Nephron progenitor cell (in vitro differentiated cells): ENCODE measurements at places on chromosomes 2 and 18.

GRCh38 chr2:236521556-236521955 is 48.1 kb upstream of the ACKR3 start:
- DNase-seq, result no peak

DNA sequence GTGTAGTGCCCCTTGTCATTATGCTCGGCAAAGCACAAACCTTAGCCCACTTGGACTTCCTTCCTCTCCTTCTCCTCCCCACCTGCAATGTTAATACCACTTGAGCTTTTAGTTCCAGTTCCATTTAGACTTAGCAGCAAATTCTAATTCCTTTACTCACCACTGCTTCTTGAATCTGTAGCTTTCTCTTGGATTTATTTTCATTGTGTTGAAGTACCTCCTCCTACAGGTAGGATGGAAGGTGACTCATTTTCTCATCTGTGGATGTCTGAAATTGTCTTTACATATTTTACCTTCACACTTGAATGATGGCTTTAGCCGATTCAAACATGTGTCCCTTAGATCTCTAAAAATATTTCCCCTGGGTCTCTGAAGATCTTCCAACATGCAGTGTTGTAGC is 32.8 kb upstream of the BIN1 start:
- DNase-seq, result no peak

- no peak for DNase-seq
These were observed 11.3 kb upstream of the LDLRAD4 start for GRCh38 chr18:13207294-13207693.

GRCh38 chr2:45494275-45494977 is 116.6 kb downstream of the SRBD1 start:
- peak; percentile 30 for DNase-seq

DNA sequence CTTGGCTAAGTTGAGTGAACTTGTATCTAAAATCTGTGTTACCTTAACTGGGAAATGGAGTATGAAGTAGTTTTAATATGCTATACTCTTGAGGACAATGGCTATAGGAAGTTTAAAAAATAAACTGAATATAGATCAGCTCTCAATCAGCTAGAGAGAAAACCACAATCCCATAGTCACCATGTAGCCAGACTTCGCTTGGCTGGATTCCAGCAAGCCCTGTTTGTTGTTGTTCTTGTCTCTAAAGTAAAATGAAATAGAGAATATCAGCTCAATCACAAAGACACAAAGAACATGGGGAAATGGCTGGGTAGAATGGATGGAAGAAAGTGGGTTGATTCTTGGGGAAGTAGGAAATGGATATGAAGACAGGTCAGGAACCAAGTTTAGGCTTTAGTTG is 234.9 kb downstream of the PHLPP1 start:
- DNase-seq, result no peak

GRCh38 chr2:113025737-113026136 is 20.5 kb downstream of the IL36A start:
- DNase-seq, result no peak

DNA sequence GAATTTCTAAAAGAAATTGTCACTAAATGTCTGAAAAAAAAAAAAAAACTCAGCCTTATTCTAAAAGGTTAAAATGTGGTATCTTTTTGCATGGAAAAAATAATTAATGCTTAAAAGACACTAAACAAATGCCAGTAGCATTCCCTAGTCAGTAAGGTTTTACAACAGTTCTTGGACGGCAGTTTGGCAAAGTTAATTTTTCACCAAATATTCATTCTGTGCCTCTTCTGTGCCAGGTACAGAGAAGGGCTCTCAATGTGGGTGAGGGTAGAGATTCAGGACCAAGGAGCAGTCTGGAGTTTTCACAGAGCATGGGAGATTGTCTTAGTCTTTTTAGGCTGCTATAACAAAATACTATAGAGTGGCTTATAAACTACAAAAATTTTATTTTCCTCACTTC is 6.0 kb upstream of the CCDC93 start:
- no peak for DNase-seq

DNA sequence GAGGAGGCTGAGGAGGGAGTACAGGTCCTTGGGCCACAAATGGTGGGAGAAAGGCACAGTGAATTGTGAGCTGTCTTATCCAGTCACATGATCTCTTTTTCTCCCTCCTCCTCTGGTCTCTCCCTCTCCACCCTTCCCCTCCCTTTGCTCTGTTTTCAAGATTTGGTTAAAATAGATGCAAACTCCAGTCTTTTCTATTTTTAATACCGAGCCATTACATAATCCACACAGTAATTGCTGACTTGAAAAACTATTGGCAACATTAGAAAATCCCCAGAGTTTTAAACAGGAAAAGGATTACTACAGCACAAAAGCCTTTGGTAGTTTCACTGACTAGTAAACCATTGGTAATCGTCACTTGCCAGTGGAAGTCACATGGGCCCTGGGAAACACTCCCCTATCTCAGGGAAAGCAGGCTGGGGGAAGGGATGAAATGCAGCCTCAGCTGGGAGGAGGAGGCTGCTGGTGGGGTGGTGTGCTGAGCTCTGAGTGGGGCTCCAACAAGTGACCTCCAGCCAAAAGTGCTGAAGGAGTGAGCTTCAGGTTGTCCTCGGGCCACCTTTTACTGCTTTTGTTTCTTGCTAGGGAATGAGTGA is 57.4 kb upstream of the PCBP1 start:
- peak; percentile 14 for DNase-seq

DNA sequence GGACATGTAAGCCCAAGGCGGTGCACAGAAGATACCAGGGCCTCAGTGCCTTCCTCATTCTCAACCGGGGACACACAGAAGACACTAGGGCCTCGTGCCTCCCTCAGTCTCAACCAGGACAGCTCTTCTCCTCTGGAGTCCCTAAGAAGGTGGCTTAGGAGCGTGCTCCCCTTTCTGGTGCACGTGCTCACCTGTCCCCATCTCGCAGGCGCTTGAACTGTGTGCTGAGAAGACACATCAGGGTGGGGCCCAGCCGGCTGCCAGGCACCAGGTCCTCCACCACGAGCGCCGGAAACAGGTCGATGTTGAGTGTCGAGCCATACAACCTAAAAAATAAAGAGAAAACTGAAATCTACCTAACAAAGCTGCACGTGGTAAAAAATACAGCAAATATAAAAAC is 99.9 kb downstream of the PXDN start:
- no peak for DNase-seq

DNA sequence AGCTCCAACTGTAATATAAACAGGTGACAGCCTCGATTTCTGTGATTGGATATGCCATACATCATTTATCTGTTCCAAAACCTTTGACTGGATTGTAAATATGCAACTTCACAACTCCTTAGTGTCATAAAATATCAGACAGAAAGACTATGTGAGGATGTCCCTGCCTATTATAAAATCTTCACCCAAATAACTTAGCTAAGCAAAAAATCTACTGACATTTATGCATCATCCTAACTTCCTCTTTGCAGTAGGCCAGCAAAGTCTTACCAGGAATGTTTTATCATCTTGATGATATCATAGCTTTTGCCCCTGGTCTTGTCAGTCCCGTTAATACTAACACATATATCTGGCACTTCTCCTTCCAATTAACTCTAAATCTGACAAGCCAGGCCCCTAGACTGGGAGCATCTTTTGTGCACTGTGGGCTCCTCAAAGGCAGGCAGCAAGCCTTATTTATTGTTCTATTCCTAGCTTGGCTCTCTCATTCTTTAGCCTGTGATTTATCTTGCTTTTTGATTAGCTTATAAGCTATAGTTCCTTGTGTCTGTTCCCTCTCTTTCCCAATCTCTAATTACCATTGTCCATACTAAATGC is 356.5 kb upstream of the HNMT start:
- DNase-seq, result no peak

GRCh38 chr18:59454909-59455727 is 96.1 kb upstream of the LMAN1 start:
- DNase-seq, result peak; percentile 38
